ENCODE measurements at places on chromosomes 12 and 14. TPM values are rescaled to one million over a fixed set of nuclear protein-coding genes. Genes with fewer than 3 reads are reported as not detected.
A peak's percentile ranks its signal among the peaks of the same experiment; 100 is the strongest.

SLC25A21 gene
- total RNA-seq = not detected

TAS2R42 gene
- total RNA-seq = not detected

ANGEL1 gene
- total RNA-seq = 13.0 TPM

HDAC7 gene
- 163 TPM for total RNA-seq

KCNC2 gene
- not detected for total RNA-seq

SLC6A13 gene
- total RNA-seq = 0.49 TPM

POC1B gene
- 22.1 TPM for total RNA-seq

OR6C6 gene
- not detected for total RNA-seq

LMNTD1 gene
- total RNA-seq = not detected

KERA gene
- total RNA-seq = not detected

RNASE1 gene
- total RNA-seq = not detected

- H3K4me3 ChIP-seq = no peak overlapping the region
- H3K27ac ChIP-seq = no peak overlapping the region
- H3K4me1 ChIP-seq = no peaks in the 10 kb centered on the region
- DNase-seq = no peak
Measured at GRCh38 chr12:92259696-92260251, 114.1 kb upstream of the BTG1 start.

DNA sequence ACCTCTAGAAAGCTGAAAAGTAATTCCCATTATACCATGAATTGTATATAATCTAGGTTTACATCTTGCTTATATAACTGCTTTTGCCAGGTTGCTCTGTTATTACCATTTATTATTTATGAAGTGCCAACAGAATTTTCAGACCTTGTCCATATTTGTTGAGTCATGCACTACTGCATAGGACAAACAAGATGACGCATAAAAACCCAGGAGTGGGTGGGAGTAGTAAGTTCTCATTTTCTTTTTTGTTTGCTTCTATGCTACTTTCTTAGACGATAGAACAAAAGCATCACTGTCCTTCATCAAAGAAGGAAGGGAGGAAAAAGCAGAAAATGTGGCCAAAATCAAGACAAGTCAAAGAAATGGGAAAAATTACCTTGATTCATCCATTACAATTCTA is 119.0 kb upstream of the RASSF8 start:
- no peaks in the 10 kb centered on the region for H3K36me3 ChIP-seq
- H3K27ac ChIP-seq = no peak overlapping the region
- no peak overlapping the region for H3K4me3 ChIP-seq
- H3K27me3 ChIP-seq = no peaks in the 10 kb centered on the region
- H3K4me1 ChIP-seq = no peaks in the 10 kb centered on the region

DNA sequence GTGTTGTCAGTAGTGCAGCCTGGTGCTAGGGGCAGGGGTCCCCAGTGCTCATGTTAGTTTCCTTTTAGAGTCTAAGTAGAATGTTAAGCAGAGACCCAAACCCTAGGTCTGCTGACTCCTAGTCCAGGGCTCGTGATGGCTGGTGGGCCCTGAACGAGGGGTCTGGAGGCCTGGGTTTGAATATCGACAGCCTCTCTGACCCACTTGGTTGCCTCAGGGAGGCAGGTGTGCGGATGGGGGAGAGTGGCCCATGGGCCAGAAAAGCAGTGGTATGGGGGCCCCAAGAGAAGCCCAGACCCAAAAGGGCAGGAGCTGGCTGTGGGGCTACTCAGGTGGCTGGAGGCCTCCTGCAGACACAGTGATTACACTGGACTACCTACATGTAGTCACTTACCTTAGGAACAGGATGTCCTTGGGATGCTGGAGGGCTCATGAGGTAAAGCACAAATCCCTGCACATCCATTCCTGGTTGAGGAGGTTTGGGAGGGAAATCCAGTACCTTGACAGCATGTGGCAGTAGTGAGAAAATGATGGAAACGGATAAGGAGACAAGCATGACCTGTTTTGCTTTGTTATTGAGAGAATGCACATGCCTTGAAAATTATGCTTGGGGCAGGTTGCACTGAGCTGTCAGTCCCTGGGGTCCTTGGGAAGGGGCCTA is 1.7 kb upstream of the SLC25A29 start:
- DNase-seq = no peak
- H3K36me3 ChIP-seq = no peaks in the 10 kb centered on the region
- no peak overlapping the region for H3K4me3 ChIP-seq
- peaks cover 23% of the 10 kb centered on the region for H3K4me1 ChIP-seq

- H3K4me3 ChIP-seq = no peak overlapping the region
- no peaks in the 10 kb centered on the region for H3K36me3 ChIP-seq
- H3K27ac ChIP-seq = no peak overlapping the region
- peaks cover 13% of the 10 kb centered on the region for H3K4me1 ChIP-seq
Measured at GRCh38 chr14:100567009-100567876, 20.0 kb downstream of the BEGAIN start.

DNA sequence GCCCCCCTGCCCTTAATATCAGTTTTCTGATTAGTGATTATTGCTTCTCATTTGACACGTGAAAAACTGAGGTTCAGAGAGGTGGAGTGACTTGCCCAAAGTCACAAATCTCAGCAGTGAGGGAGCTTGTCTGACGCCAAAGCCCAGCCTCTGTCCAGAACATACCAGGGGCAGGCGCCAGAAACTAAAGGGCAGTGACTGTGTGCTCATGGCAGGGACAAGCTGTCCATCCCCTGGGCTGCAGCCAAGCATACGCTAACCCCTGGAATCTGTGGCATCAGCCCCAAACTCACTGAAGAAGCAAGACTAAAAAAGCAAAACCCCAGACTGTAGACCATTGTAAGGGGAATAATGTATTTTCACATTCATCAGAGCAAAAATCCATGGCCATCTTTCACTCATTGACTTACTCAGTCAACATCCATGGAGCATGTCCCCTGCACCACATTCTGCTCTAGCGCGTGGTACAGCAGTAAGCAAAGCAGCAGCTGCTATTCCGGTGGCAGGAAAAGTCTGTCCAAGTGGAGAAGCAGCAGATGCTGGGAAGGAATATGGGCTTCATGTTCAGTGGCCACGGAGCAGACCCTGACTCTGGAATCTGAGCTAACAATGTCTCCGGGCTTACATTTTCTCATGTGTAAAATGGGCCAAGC is 1.5 kb upstream of the SERPINA4 start:
- H3K27me3 ChIP-seq = no peaks in the 10 kb centered on the region
- no peaks in the 10 kb centered on the region for H3K4me1 ChIP-seq
- no peaks in the 10 kb centered on the region for H3K36me3 ChIP-seq
- H3K27ac ChIP-seq = no peak overlapping the region
- H3K4me3 ChIP-seq = no peak overlapping the region
- DNase-seq = no peak

DNA sequence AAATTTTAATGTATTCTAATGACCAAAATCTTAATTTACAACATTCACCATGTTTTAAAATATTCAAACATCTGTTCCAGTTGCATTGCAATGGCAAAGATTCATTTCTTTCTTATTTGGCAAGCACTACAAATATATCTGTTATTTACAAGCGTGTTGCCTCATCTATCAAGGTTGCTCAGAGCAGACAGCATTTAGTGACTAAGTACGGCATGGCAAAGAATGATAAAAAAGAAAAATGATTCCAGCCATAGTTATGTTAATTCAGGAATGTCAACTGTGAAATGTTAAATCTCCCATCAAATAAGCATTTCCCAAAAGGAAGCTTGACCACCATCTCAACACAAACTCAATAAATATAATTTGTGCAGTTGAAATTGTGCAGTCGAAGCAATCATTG is 312.1 kb downstream of the SEC23A start:
- DNase-seq = no peak
- H3K36me3 ChIP-seq = no peaks in the 10 kb centered on the region
- H3K27ac ChIP-seq = no peak overlapping the region
- no peak overlapping the region for H3K4me3 ChIP-seq
- no peaks in the 10 kb centered on the region for H3K4me1 ChIP-seq
- no peaks in the 10 kb centered on the region for H3K27me3 ChIP-seq

GRCh38 chr12:87439990-87440827 is 589.0 kb downstream of the C12orf50 start:
- H3K27me3 ChIP-seq = no peaks in the 10 kb centered on the region
- no peak for DNase-seq
- no peaks in the 10 kb centered on the region for H3K4me1 ChIP-seq
- H3K27ac ChIP-seq = no peak overlapping the region

GRCh38 chr12:75479963-75480461 is 543 bp upstream of the GLIPR1 start:
- H3K36me3 ChIP-seq = peaks cover 4% of the 10 kb centered on the region
- DNase-seq = no peak
- peak overlapping the region; percentile 99 for H3K4me3 ChIP-seq

GRCh38 chr12:31300341-31300740 is 25.6 kb downstream of the SINHCAF start:
- no peak overlapping the region for H3K4me3 ChIP-seq
- H3K4me1 ChIP-seq = no peaks in the 10 kb centered on the region
- no peaks in the 10 kb centered on the region for H3K27me3 ChIP-seq
- peaks cover 57% of the 10 kb centered on the region for H3K36me3 ChIP-seq
- H3K27ac ChIP-seq = no peak overlapping the region
- DNase-seq = no peak

- H3K36me3 ChIP-seq = no peaks in the 10 kb centered on the region
- DNase-seq = no peak
- H3K4me3 ChIP-seq = no peak overlapping the region
- H3K27ac ChIP-seq = no peak overlapping the region
- no peaks in the 10 kb centered on the region for H3K27me3 ChIP-seq
- no peaks in the 10 kb centered on the region for H3K4me1 ChIP-seq
Measured at GRCh38 chr14:33017016-33017415, 78.3 kb downstream of the NPAS3 start.

DNA sequence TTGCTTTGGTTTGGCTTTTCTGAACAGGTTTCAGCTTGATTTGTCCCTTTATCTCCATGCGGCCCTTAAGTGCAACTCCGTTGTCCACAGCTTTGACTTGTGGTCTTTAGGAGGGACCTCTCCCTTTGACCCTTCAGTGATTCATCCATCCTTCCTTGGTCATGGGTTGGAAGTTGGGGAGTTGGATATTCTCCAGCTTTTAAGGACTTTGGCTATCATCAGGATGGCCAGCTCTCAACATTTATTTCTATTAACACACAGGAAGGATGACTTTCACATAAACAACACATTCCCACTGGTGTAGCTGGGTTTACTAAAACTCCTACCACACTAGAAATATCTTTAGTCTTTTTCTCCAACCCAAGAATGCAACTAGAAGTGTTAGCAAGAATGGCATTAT is 50.9 kb upstream of the E2F7 start:
- H3K4me3 ChIP-seq = no peak overlapping the region
- no peaks in the 10 kb centered on the region for H3K36me3 ChIP-seq
- H3K4me1 ChIP-seq = no peaks in the 10 kb centered on the region
- no peak overlapping the region for H3K27ac ChIP-seq

GRCh38 chr12:54287261-54288157 is 7.0 kb downstream of the HNRNPA1 start:
- H3K27ac ChIP-seq = no peak overlapping the region
- no peak for DNase-seq
- peaks cover 54% of the 10 kb centered on the region for H3K36me3 ChIP-seq
- peaks cover 38% of the 10 kb centered on the region for H3K4me1 ChIP-seq
- no peak overlapping the region for H3K4me3 ChIP-seq

DNA sequence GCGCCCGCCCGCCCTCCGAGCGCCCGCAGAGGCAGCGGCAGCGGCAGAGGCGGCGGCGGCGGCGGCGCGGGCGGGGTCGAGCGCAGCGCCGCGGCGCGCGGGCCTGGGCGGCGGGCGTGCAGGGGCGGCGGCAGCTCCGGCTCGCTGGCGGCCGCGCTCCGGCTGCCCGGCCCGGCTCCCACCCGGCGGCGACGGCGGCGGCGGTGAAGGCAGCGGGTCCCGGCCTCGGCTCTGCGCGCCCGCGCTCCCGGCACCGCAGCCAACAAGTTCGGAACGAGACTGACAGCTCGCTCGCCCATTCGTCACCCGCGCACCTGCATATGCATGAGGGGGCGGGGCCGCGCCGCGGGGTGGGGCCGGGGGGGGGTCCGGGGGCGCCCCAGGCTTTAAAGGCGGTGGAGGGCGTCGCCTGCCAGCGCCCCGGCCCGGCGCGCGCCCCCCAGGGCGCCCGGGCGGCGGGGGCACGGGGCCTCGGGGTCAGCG is at the start of gene JAG2:
Gene JAG2, minus strand, starts transcription at position 281 of the 483 bp plus-strand sequence. CDS start 356 bp downstream, outside the sequence.
- peaks cover 24% of the 10 kb centered on the region for H3K4me1 ChIP-seq
- peaks cover 3% of the 10 kb centered on the region for H3K27me3 ChIP-seq
- no peak within 1 kb of the TSS for H3K4me3 ChIP-seq

GRCh38 chr14:98573082-98573481 is 698.9 kb downstream of the BCL11B start:
- DNase-seq = no peak
- peaks cover 4% of the 10 kb centered on the region for H3K27me3 ChIP-seq
- no peaks in the 10 kb centered on the region for H3K36me3 ChIP-seq
- no peaks in the 10 kb centered on the region for H3K4me1 ChIP-seq

DNA sequence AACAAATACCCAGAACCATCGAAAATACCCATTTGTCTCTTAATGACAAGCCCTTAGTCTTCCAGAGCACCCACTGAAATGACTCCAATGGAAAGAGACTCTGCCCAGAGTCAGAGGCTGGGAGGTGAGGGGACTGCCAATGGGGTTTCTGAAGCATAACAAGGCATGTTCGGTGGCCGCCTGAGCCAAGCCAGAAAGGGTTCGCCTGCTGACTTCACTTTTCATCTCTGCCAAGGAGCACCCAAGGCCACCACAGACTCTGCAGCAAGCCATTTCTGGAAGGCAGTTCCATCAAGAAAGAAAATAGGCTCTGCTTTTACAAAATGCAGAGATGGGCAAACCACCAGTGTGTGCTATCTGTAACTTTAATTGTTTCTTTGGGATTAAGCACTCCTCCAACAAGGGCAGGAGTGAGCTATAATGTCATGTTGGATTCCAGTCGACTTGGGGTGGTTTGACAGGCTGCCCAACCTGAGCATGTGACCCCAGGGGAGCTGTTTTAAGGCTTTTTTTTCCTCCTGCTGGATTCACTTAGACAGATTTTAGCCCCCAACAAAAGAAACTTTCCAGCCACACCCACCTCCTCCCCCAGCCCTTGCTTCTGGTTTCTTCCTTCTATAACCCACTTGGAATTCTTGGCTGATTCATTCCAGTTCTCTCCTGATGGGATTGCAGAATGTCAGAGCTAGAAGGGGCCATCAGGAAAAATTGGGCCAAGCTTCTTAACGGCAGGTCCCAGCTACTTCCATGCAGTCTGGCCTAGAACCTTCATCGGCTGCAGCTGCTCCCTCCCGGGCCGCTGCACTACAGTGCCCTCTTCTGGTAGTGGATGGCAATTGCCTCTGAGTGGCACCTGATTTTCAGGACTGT is 24.1 kb downstream of the CKAP4 start:
- no peak overlapping the region for H3K4me3 ChIP-seq
- no peak overlapping the region for H3K27ac ChIP-seq
- no peaks in the 10 kb centered on the region for H3K36me3 ChIP-seq
- H3K27me3 ChIP-seq = peaks cover 4% of the 10 kb centered on the region

GRCh38 chr12:73053893-73054292 is 781.7 kb downstream of the TRHDE start:
- H3K4me1 ChIP-seq = no peaks in the 10 kb centered on the region
- H3K27me3 ChIP-seq = no peaks in the 10 kb centered on the region
- no peaks in the 10 kb centered on the region for H3K36me3 ChIP-seq
- no peak overlapping the region for H3K4me3 ChIP-seq
- no peak overlapping the region for H3K27ac ChIP-seq

All from CD4-positive, CD25-positive, alpha-beta regulatory T cell (primary cell).